ENCODE measurements at places on chromosomes 3 and 15. TPM values are rescaled to one million over a fixed set of nuclear protein-coding genes. Genes with fewer than 3 reads are reported as not detected.
A peak's percentile ranks its signal among the peaks of the same experiment; 100 is the strongest.

DNA sequence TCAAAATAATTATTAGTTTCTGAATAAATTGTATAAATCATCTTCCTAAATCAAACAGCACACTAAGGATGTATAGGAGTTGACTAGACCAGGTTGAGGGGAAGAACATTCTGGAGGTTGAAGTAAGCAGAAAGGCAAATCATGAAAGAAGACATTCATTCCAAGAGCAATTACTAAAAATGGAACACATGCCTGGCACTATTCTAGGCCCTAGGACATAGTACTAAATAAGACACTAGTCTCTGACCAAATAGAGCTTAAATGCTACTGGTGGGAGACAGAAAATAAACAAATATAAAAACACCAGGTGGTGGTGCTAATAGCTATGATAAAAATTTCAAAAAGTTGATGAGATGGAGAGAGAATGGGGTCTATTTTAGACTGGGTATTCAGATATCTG is 190.1 kb downstream of the TBC1D5 start:
- no peak for DNase-seq

CYP11A1 gene
- polyA plus RNA-seq = 0.08 TPM

DNA sequence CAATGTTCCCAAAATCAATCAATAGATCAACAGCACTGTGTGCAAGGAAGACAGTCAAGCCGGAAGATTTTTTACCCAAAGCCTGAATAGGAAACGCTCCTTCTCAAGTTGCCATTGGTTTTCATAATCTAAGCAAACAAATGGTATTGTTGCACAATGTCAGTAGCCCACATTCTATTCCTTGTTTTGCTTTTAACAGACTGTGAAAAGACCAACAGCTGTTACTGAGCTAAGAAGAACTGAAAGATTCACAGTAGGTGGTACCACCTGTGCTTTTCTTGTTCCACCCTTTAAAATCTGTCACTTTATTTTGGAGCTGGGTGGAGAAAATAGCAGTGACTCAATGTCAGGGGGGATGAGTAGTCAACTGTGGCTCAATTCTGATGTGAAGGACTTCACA is 357.5 kb upstream of the CADM2 start:
- no peak for DNase-seq

- no peak for DNase-seq
These were observed 591.9 kb downstream of the ROBO1 start for GRCh38 chr3:79175870-79176269.

- peak; percentile 24 for DNase-seq
These were observed 1.4 kb downstream of the VHL start for GRCh38 chr3:10142707-10143560.

DNA sequence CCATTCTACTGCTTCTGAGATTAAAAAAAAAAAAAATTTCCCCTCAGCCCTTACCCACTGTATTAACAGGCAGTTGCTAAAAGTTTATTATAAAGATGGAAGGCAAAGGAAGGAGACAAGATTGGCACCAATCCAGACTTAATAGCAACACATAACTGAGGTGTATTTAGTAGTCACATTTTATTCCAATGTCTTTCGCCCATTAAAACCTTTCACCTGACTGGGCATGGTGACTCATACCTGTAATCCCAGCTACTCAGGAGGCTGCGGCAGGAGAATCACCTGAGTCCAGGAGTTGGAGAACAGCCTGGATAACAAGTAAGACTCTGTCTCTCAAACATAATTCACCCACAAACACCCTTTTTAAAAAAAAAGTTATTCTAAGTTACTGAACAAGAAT is 4.4 kb downstream of the ACAP2 start:
- no peak for DNase-seq

DNA sequence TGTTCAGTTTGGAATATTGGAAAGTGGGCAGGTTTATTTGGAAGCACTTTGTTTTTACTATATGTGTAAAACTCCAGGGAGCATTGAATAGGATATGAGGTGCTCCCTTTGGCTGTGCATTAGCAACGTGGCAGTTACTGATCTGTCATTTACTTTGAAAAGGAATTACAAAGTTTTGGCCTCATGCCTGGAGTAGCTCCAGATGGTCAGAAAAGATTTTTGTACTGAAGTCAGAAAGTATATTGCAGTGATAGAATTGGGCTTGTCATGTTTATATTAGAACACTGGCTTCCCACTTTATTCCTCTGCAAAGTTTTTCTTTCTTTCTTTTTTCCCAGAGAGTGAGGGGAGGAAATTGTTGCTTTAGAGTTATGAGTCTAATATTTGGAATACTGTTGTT is 26.1 kb downstream of the FNDC3B start:
- DNase-seq = no peak

ATP2B2 gene
- 0.05 TPM for polyA plus RNA-seq

DNA sequence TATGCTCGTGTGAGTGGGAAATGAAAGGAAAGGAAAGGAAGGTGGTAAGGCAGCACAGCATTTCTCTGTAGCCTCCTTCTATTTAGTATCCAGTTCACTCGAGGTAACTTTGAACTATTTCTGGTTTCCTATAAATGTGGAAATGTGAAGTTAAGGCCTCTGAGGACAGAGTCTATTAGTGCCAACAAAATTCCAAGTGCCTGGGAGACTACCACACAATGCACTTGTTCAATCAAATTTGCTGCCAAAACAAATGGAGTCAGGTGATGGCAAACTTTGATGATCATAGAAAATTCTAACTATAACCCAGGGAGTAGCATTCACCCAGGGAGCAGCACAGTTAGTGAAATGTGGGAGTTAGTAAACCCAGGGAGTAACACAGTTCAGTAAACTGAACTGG is 155.1 kb downstream of the ALCAM start:
- no peak for DNase-seq

NOX5 gene
- polyA plus RNA-seq = 0.05 TPM

- no peak for DNase-seq
These were observed 216.6 kb upstream of the TRIM42 start for GRCh38 chr3:140461250-140461649.

GRCh38 chr3:122957707-122958689 is 69.6 kb downstream of the SEMA5B start:
- DNase-seq = no peak

LINGO1 gene
- polyA plus RNA-seq = 0.29 TPM

GRCh38 chr3:123807820-123808219 is 76.3 kb downstream of the MYLK start:
- DNase-seq = peak; percentile 50

DNA sequence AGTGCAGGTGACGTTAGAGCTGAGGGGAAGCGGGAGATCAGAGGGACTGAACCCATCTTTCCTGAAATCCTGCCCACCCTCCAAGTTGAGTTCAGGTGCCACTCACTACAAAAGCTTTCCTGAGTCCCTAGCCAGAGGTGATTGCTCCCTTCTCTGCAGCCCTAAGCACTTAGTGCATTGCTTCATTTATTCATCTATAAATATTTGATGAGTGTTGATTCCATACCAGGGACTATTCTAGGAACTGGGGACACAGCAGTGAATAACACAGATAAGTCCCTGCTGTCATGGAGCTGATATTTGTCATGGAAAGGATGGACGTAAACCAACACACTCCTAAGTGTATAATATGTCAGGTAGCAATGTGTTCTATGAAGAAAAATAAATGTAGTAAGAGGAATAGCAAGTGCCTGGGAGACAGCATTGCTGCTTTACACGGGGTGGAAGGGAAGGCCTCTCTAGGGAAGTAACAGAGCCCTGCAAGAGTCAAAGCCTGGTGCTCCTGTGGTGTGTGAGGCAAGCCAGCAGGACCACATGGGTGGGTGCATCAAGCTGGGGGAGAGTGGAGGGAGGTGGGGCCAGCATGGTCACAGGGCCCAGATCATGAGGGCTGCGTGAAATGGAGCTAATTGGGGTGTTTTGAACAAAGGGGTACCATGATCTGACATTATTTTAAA is 18.6 kb downstream of the ALPK3 start:
- no peak for DNase-seq

DNA sequence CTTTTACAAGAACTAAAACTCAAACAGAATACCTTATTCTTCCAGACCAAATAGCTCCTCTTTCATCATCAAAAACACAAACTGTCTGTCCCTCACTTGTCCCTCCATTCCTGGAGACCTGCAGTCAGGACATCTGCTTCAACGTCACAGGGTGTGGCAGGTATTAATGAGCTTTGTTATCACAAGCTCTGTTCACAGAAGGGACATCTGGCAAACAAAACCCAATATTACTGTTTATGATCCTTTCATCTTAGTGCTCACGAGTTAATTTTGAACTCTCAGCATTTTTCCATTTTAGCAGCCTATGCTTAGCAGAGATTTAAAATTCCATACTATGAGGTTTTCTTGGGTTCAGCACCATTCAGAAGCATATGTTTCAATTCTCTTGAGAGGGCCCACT is 32.9 kb downstream of the AP3S2 start:
- DNase-seq = peak; percentile 27

BUB1B gene
- 12.6 TPM for polyA plus RNA-seq

ATP13A5 gene
- polyA plus RNA-seq = not detected

VIPR1 gene
- polyA plus RNA-seq = not detected

USP13 gene
- 8.2 TPM for polyA plus RNA-seq

PHLDB2 gene
- polyA plus RNA-seq = 23.3 TPM

- no peak for DNase-seq
These were observed 58.6 kb downstream of the DRD3 start for GRCh38 chr3:114120211-114120610.

- no peak for DNase-seq
These were observed 1.9 kb downstream of the SETD5 start for GRCh38 chr3:9399337-9399703.

DNA sequence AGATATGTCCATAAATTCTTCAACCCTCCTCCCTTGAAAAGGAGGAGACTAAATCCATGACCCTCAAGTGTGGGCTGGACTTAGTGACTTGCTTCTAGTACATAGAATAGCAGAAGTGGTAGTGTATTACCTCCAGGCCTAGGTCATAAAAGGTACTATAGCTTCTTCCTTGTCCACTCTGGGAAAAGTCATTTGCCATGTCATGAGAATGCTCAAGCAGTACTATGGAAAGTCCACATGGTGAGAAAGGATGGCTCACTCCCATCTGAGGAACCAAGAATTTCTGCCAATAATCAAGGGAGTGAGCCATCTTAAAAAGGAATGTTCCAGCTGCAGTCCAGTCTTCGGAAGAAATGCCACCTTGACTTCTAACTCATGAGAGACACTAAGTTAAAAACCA is 10.5 kb upstream of the ILDR1 start:
- DNase-seq = no peak

GCSAM gene
- not detected for polyA plus RNA-seq

- DNase-seq = no peak
These were observed 41.9 kb downstream of the ABHD2 start for GRCh38 chr15:89130201-89130600.

GABRA5 gene
- polyA plus RNA-seq = 0.26 TPM

- peak; percentile 65 for DNase-seq
These were observed 98.1 kb downstream of the SEMA5B start for GRCh38 chr3:122929188-122930062.

- no peak for DNase-seq
These were observed 137.9 kb downstream of the SNRPN start for GRCh38 chr15:25092661-25093060.

GRCh38 chr15:62365795-62366442 is 200.8 kb upstream of the C2CD4B start:
- no peak for DNase-seq

GRCh38 chr3:139329364-139329850 is 14.4 kb upstream of the MRPS22 start:
- DNase-seq = peak; percentile 87

- no peak for DNase-seq
These were observed 770.6 kb upstream of the CFAP20DC start for GRCh38 chr3:59820352-59820934.

DNA sequence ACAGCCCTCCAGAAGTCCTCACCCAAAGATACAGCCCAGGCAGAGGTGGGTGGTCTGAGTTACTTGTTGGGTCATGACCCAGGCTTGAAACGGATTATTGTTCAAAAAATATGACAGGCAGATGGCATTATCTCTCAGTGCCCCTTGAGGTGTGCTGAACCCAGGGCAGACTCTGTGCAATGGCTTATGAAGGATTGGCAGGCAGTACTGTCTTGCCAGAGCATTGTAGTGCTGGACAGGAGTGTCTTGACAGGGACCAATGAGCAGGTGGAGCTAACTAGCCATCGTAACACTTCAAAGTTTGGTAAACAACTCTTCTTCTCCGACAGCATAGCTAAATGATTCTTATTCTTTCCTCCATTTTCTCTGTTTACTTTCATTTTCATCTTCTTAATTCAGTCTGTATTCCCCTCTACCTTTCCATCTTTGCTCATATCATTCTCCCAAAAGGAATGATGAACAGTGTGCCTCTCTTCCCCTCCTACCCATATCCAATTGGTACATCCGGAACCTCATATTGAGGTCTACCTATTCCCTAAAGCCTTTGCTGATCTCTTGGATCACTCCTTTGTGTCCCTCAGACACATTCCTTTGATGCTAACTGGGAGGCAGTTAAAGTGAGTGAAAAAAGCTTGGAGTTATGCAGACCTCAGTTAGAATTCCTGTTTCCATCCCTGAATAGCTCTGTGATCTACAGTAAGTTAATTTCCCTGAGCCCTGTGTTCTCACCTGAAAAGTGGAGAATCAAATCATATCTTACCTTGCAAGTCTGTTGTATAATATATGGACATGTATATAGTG is 2.6 kb upstream of the IL20RB start:
- no peak for DNase-seq

DNA sequence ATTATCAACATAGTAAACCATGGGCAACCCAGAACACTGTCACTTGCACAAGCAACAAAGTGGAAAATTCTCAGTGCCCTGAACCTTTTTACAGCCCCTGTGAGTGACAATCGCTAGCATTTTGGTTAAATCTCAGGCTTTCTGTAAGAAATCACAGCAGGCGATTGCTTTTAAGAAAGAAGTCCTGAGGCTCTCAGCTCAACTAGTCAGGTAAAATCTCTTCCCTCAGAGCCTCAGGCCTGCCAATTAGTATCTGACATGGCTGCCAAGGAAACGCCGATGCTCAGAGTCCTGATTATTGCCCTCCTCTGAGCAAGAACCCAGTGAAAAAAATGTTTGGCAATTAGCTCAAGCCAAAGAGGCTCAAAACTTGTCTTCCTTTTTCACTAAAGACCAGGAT is 530.8 kb downstream of the DIPK2A start:
- DNase-seq = no peak

VEPH1 gene
- 11.3 TPM for polyA plus RNA-seq

Data from SK-N-SH (cell line).